Right lung (tissue), 10 donors: ENCODE measurements at places on chromosomes 12 and 14.

DNA sequence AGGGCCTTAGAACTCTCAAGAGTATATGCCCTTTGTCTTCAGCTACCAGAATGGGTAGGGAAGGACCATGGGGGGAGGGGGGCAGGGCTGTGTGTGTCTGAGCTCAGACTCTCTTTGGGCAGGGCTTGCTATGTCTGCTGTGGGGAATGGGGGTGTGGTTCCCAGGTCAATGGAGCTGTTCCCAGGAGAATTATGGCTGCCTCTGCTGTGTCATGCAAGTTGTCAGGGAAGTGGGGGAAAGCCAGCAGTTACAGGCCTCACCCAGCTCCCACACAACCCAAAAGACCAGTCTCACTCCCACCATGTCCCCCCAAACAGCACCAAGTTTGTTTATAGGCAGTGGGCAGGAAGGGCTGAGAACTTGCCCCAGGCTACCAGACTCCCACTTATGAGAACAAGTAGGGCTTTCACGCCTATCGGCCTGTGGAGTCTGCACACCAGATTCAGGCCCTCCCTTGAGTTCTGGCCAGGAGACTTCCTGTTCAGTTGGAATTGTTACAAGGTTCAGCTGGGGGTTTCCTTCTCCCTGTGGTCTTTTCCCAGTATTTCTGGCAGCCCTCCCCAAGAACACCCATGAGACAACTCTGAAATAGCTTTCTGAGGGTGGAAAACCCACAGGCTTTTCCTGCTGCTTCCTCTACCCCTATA is 6.1 kb upstream of the SERPINA11 start:
- no peak for DNase-seq

DNA sequence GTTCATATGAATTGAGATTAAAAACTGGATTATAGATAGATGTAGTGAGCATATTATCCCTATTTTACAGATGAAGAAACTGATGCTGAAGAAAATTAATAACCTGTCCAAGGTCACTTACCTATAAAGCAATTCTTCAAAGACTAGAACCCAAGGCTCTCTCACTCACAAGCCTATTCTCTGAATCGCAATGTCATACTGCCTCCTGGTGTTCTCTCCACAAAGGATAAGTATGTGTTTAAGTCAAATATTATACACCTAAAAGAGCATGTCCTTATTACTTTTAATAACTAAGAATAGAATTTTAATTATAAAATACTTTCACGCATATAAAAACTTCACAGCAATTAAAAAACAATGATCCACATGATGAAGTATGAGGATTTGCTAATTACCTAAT is 721.3 kb upstream of the USP15 start:
- DNase-seq, result no peak

DNA sequence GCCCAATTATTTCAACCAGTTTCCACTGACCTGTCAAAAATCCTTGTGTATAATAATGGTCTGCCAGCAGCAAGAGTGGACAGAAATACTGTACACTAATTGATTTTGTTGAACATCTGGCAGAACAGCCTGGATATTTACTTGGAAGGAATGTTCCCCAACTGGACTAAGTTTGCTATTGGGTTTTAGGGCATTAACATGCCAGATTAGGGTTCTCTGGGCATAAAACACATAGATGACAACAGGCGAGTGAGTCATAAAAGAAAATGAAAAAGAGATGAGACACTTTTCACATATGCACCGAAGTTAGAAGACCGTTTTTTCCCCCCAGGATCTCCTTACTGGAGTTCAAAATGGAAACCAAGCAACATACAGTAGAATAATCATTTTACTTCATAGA is 236.3 kb upstream of the NAV3 start:
- DNase-seq, result no peak

DNA sequence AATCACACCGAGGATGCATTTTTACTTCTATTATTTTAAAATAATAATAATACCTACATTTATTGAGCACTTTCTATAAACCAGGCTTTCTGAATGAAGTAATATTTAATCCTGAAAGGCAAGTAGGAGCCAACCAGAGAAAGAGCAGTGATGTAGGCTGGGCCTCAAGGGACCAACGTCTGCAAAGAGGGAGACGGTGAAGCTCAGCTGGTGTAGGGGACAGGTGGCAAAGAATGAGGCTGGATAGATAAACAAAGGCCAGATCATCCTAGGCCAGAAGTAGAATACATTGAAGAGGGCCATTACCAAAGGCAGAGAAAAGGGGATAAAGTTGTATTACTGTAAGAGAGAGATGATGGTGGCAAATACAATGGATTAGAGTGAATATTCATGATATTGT is 810 bp upstream of the TMBIM4 start:
- no peak for DNase-seq

- no peak for DNase-seq
These were observed 71.5 kb downstream of the EP400 start for GRCh38 chr12:132021031-132021871.

- DNase-seq, result no peak
These were observed 25.3 kb downstream of the GNS start for GRCh38 chr12:64733857-64734256.
